ENCODE measurements at places on chromosomes 1 and 21. TPM values are rescaled to one million over a fixed set of nuclear protein-coding genes. Genes with fewer than 3 reads are reported as not detected.

- DNase-seq, result no peak
Measured at GRCh38 chr21:37483776-37484175, 117.2 kb downstream of the DYRK1A start.

DNA sequence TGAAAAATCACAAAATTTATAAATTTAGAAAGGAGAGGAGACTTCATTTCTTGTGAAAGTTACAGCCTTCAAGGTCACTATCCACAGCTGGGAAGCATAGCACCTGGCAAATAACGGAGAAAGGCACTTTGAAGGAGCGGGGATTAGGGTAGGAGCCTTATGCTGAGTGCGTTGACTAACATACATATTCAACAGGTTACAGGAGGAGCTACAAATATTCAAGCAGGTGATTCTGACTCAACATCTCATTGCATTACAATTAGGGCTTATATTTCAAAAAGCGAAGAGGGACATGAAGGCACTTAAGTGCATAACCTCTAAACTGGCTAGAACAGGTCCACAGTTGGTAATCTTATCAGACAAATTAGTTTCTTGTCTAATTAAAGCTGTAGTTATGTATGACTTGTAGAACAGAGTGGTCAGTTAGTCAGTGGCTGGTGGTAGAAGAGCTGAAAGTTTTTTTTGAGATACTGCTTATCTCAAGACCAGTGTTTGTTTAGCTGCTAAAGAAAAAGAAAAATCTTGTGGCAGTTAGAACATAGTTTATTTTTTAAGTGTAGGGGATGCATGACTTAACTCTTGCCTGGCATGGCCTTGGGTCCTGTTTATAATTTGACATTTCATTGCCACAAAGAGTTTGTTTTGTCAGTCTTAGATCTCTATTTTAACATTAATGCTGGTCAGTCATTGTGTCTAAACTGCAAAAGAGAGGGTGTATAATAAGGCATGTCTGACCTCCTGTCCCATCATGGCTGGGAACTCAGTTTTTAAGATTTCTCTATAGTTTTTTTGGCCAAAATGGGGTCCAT is 311.5 kb downstream of the DUSP10 start:
- no peak for DNase-seq

- DNase-seq, result no peak
Measured at GRCh38 chr1:101290922-101291561, 54.2 kb downstream of the S1PR1 start.

Gene SELENBP1
- total RNA-seq, result 914 TPM

Gene HHAT
- 4.1 TPM for total RNA-seq

Gene AGO4
- total RNA-seq, result 20.0 TPM

Gene CASQ1
- not detected for total RNA-seq

All from mucosa of descending colon (tissue), 3 donors.